Myocyte (in vitro differentiated cells): ENCODE measurements at places on chromosomes 6 and 20. TPM values are rescaled to one million over a fixed set of nuclear protein-coding genes. Genes with fewer than 3 reads are reported as not detected.

DNA sequence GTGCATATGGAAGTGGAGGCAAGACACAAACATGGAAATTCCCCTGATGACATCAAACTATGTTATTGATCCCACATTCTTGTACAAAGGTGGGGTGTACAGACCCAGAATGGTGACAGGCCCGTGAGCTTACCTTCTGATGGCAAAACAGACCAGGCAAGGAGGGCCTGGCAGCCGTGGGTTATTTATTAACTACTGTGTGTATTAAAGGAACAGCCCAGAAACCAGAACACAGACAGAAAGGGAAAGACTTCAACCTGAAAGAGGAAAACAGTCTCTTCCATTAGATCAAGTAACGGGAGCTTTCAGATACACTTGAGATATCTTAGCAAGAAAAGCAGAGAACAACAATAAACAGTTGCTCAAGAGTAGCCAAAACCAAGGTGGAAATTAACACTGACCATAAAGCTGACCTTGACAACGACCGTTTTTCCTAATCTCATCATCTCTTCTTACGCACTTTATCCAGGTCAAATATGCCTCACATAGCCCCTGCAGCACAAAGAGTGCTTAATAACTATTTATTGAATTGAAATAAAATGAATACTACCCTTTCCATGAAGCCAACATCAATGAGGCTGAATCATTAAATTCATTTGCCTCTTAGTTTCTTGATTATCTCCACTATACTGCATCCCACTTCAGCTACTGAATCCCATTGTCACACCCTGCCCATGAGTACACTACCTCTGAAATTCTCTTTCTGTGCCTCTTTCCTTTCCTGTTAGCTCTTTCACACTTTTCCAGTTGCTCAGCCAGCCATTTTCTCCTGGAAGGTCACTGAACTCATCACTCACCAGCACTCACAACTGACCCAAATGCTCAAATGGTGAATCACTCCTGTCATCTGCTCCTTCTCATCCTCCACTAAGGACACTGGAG is 67.4 kb downstream of the MOXD1 start:
- DNase-seq, result peak; percentile 95

- DNase-seq, result peak; percentile 3
These were observed 62.1 kb upstream of the RAB32 start for GRCh38 chr6:146481527-146481926.

GRCh38 chr20:32527447-32528055 is 57.6 kb downstream of the NOL4L start:
- no peak for DNase-seq

DNA sequence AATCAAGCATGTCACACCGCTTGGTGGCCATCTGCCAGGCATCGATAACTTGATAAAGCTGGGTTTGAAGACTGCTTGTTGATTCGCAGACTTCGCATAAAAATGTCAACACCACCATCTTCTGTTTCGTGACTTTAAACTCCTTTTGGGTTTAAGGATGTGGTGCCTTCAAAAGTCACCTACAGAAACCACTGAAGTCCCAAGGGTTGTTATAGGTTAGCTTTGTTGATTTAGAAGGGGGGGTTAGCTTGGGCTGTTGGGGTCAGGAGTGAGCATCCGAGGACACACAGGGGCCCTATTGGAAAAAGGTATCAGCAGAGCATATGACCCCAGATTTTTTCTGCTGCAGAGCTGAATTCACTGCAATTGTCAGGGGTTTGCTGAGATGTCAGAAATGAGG is 76.7 kb upstream of the SSTR4 start:
- no peak for DNase-seq

HINT3 gene
- 47.3 and 48.9 TPM in 2 replicates for total RNA-seq

DNA sequence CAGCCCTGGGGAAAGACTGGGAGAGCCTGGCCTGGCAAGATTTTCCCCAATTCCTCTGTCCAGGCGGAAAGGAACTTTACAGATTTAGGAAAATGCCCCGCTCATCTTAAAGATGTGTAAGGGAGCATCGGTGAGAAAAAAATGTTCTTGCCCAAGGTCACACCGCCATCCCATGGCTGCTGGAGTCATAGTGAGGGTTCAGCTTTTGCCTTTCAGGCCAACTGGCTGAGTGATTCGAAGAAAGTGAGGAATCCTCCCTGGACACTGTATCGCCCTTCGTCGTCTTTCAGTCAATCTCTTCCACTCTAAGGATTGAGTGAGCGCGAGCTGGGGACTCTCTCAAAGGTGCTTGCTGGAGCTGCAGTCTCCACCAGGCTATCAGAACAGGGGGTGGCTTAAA is 1.4 kb downstream of the WFDC2 start:
- no peak for DNase-seq
